ENCODE measurements at places on chromosomes 7 and 10.

DNA sequence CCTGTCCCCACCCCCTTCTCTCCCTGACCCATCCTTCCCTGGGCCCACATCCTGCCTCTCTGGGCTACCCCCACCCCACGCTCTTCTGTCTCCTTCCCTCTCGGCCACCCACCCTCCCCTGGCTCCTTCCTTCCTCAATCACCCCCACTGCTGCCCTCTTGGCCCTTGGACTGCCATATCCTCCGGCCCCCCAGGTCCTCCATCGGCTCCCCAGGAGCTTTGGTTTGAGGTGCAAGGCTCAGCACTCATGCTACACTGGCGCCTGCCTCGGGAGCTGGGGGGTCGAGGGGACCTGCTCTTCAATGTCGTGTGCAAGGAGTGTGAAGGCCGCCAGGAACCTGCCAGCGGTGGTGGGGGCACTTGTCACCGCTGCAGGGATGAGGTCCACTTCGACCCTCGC is 10.9 kb downstream of the EPHB6 start:
- DNase-seq = no peak

DNA sequence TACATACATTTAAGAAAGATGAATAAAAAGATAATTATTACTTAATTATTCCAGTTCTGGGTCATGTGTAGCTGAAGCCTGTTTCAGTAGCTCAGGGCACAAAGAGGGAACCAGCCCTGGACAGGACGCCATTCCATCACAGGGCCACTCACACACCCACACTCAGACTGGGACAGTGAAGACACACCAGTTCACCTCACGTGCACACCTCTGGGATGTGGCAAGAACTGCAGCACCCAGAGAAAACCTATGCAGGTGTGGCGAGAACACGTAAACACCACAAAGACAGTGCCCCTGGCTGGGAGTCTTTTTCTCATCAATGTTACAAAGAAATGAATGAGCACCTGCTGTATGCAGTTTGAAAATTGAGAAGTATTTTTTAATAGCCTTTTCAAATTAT is 1.6 kb upstream of the IDI1 start:
- DNase-seq = peak; percentile 75

DNA sequence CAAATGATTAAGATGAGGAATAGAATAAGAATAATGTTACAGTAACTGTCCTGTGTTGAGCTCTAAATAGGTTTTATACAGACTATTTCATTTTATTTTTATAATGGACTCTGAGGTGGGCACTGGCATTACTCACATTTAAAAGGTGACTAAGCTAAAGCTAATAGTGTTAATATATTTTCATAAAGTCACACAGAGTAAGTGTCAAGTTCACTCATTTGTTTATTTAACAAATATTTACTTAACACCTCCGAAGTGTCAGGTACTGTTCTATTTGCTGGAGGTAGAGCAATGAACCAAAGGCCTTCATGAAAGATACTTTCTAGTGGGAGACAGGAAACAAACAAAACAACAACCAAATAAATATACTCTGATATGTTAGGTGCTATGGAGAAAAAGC is 44.0 kb downstream of the ASB4 start:
- no peak for DNase-seq

GRCh38 chr7:123680580-123680979 is 24.9 kb downstream of the LMOD2 start:
- DNase-seq = no peak

DNA sequence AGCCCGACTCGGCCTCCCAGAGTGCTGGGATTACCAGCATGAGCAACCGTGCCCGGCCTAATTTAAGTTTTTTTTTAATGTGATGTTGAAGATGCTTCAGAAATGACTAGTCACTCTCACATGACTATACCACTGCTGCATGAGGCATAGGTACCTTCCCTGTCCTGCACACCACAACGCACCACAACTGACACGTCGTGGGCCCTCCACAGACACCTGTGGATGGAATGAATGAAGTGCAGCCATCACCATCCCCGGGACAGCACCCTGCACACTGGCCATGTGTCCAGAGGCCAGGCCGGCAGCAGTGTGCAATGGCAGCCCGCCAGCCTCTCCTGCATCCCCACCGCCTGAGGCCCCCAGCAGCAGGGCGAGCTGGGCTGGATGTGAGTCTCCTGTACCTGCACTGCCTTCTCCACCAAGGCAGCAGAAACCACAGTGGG is 55.1 kb downstream of the VOPP1 start:
- DNase-seq = no peak
